ENCODE measurements at places on chromosomes 5 and 9.

DNA sequence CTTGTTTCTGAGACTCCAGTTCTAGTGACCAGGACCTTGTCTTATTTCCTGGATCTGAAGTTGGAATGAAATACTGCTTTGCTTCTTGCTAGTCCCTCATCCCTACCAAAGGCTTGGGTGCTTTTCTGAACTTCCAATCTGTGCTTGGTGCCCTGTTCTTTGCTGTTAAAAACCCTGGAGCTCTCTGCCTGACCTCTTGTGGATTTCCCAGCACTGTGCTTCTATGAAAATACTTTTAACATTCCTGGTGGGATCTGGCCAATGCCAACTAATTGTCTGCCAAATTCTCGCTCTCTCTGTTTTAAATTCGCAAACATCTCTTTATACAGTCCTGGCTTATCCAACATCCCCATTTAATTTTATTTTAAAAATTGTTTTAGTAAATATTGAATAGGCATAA lies 26.7 kb upstream of the CSNK1G3 start:
- DNase-seq, result no peak

- DNase-seq, result no peak
Observed at GRCh38 chr5:60010328-60010727, 116.8 kb upstream of the PDE4D start.

GRCh38 chr5:52945040-52945439 lies 44.1 kb upstream of the ITGA2 start:
- DNase-seq, result no peak

- DNase-seq, result no peak
Observed at GRCh38 chr5:1374679-1375055, 29.8 kb upstream of the CLPTM1L start.

DNA sequence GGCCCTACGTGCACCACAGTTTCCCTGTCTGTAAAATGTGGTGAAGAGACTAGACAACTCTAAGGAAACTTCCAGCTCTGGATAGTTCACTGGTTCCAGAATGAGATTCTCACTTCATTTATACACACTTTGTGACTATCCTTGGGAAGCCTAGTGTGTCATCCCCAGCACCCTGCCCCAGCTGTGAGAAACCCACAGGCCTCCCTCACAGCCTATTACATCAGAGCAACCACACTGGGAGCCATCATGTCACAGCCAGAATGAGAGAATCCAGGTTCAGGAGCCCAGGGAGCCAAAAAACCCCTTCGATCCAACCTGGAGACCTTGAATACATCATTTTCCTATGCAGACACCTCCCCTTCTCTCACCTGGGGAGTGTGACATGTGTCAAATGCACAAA lies 21.0 kb upstream of the HAND1 start:
- no peak for DNase-seq

DNA sequence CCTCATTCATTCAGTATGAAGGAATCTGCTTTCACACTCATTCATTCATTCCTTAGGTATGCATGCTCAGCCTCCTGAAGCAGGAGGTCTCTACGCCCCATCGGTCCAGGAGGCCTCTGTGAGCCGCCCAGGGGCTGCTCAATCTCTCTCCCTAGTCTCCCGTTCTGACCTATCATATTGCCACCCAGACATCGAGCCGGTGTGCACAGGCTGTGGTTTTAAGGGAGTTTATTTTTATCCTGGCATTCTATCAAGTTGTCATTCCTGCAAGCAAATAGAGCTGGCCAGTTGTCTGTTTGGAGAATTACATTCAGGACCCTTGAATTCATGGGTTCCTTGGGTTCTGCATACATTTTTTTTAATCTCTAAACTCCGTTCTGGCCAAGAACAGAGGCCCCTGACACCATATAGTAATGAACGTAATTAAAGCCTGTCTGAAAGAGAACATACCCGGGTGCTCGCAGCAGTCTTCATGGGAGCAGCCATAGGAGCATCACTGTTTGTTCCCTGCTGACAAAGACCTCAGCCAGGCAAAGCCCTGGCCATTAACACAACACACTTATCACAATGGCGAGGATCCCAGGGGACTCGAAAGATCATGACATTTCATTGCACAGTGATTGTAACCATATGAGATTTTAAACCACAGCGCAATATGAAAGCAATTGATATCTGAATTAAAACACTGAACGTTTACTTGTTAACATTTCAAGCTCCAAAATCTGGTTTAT lies 80.9 kb downstream of the ADAMTS16 start:
- no peak for DNase-seq

DNA sequence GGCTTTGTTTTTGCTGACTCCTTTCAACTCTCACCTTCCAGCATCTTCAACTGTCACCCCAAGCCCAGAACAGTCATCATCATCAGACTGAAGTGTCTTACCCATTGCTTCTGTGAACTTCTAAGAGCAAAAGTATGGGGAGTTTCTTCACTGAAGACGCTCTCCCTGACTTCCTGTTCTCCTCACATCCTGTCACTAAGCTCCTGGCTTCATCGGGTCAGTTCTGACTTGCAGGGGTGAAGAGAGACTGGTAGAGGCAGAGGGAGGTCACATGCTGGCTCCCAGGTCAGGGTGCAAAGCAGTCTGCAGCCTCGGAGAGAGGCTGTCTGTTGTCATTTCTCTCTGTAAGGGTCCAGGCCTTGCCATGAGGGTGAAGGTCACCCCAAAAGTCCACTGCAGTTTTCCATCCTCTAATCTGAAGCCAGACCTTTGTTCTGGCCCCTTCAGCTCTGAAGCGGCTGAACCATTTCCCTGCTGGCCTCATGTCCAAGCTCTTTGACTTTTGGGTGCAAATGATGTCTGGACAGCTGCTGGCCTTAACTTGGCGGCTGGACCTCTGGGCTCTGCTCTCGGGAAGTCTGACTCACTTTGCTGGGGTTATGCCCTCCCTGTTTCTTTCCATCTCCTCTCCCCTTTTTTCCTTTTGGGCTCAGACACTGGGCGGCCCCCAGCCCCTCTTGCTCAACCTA lies 305.0 kb downstream of the RAB3C start:
- no peak for DNase-seq
